A673 (cell line): ENCODE measurements at places on chromosomes 3 and 15. TPM values are rescaled to one million over a fixed set of nuclear protein-coding genes. Genes with fewer than 3 reads are reported as not detected.

DNA sequence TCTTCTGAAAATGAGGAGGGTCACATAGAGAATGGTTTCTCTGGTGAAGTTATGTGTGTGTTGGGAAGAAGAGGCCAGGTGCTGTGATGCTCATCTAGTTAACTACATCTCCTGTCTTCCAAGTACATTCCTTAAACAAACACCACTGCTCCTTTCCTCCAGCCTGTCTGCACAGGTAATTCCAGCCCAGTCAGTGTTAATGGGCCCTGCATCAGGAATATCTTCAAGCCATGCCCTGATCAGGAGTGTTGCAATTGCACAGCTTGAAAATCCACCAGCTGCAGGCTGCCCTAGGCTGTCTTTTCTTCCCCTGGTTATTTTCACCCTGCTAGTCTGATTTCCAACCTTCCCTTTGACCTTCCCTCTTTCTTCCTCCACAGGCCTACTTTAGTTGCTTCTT lies 41.9 kb upstream of the LMOD3 start:
- no peaks in the 10 kb centered on the region for H3K36me3 ChIP-seq
- DNase-seq: no peak
- no peaks in the 10 kb centered on the region for H3K4me1 ChIP-seq
- H3K4me3 ChIP-seq: no peak overlapping the region
- H3K27ac ChIP-seq: no peak overlapping the region

GRCh38 chr15:47674586-47675232 lies 42.6 kb upstream of the SEMA6D start:
- peaks cover 21% of the 10 kb centered on the region for H3K4me1 ChIP-seq
- no peaks in the 10 kb centered on the region for H3K36me3 ChIP-seq
- H3K27ac ChIP-seq: no peak overlapping the region
- DNase-seq: no peak
- H3K27me3 ChIP-seq: no peaks in the 10 kb centered on the region
- H3K4me3 ChIP-seq: no peak overlapping the region

DNA sequence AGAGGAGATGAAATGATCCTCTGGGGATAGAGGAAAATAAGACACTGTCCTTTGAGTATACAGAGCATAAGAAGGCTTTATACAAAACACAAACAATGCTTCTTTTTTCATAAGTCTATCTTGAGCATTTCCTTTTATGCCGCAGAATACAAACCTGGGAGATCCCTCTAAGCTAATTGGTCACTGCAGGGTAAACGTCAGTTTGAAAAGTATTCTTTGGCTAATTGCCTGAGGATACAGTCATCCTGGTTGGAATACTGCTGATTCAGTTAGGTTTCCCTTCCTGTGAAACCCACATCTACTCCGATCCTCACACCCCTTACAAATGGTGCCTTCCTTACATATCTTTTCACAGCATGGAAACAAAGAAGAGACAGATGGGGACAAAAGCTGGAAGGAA lies 10.6 kb downstream of the WNT5A start:
- H3K36me3 ChIP-seq: peaks cover 8% of the 10 kb centered on the region
- no peak for DNase-seq

DNA sequence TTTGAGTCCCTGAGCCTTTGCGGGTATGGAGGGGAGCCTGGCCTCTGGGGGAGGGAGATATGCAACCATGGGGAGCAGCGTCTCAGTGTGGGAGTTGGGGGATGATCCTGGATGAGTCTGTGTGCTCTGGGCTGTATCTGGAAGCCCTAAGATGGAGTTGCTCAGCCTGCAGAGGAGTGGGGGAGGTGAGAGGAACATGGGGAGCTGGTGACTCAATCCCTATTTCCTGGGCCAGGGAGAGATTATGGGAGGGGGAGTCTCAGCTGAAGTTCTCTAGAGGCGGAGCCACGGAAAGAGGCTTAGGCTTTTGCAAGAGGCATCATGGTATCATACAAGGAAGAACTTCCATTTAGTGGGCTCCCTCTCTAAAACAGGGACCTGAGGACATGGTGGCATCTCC lies 59.5 kb upstream of the TMEM115 start:
- H3K27me3 ChIP-seq: no peaks in the 10 kb centered on the region
- no peaks in the 10 kb centered on the region for H3K4me1 ChIP-seq
- peak; percentile 32 for DNase-seq
- H3K27ac ChIP-seq: no peak overlapping the region

DNA sequence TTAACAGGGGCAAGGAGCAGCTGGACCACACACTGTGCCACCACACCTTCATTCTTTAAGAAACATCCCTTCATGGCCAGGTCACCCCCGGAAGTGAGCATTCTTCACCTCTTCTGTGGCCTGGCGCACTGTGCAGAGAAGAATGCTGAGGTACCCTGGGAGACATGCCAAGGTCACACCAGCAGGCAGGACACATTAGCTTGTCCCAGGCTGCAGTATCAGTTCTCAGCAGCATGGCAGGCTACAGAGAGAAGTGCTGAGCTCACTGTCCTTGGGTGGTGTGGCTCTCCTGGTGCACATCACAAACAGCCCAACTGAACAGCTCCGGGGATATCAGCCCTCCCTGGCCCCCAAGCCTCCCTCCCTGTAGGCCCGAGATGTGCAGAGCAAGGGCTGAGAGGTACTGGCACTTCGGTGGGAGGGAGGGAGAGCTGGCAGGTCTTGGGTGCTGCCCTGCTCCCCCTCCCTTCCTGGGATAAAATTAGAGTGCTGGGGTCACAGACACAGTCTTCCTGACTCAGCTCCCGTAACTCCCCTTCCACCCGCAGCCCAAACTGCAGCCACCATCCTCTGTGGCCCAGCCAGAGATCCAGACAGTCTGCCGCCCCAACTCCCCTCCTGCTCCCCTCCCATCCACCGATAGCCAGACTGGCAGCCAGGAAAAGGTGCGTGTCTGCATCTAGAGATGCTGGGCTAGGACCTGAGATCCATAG lies 13.4 kb downstream of the SEMA7A start:
- no peaks in the 10 kb centered on the region for H3K4me1 ChIP-seq
- no peak overlapping the region for H3K27ac ChIP-seq
- H3K27me3 ChIP-seq: no peaks in the 10 kb centered on the region
- DNase-seq: no peak
- H3K36me3 ChIP-seq: no peaks in the 10 kb centered on the region

DNA sequence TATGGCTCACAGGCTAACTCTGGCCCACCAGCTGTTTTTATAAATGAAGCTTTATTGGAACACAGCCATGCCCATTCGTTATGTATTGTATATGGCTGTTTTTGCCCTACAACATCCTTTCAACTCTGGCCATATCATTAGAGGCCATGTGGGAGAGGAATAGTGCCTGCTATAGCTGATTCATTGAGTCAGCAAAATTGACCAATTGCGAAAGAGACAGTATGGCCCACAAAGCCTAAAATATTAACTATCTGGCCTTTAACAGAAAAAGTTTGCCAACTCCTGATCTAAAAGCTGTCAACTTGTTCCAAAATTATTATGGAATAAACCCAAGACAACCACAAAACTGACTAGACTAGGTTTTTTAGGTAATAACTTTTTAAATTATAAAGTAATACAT lies 1.4 kb downstream of the NR1I2 start:
- H3K36me3 ChIP-seq: no peaks in the 10 kb centered on the region
- H3K27me3 ChIP-seq: no peaks in the 10 kb centered on the region
- no peaks in the 10 kb centered on the region for H3K4me1 ChIP-seq
- no peak for DNase-seq
- H3K4me3 ChIP-seq: no peak overlapping the region

DNA sequence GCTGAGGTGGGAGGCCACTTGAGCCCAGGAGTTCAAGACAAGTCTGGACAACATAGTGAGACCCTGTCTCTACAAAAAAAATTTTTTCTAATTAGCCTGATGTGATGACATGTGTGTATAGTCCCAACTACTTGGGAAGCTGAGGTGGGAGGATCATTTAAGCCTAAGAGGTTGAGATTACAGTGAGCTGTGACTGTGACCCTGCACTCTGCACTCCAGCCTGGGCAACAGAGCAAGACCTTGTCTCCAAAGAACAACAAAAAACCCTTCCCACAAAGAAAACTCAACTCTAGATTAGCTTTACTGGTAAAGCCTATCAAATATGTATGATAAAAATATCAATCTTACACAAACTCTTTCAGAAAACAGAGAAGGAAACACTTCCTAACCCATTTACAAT lies 68.5 kb downstream of the ZNF148 start:
- H3K27me3 ChIP-seq: no peaks in the 10 kb centered on the region
- DNase-seq: no peak
- no peak overlapping the region for H3K4me3 ChIP-seq
- no peaks in the 10 kb centered on the region for H3K4me1 ChIP-seq
- no peak overlapping the region for H3K27ac ChIP-seq

GRCh38 chr3:109072194-109072593 lies 45.7 kb downstream of the MORC1 start:
- no peaks in the 10 kb centered on the region for H3K27me3 ChIP-seq
- no peak overlapping the region for H3K27ac ChIP-seq
- no peak overlapping the region for H3K4me3 ChIP-seq
- no peaks in the 10 kb centered on the region for H3K36me3 ChIP-seq

- H3K4me1 ChIP-seq: peaks cover 11% of the 10 kb centered on the region
- H3K36me3 ChIP-seq: no peaks in the 10 kb centered on the region
- no peaks in the 10 kb centered on the region for H3K27me3 ChIP-seq
- no peak overlapping the region for H3K4me3 ChIP-seq
- H3K27ac ChIP-seq: no peak overlapping the region
Observed at GRCh38 chr15:65052956-65053355, 7.8 kb downstream of the SLC51B start.

DNA sequence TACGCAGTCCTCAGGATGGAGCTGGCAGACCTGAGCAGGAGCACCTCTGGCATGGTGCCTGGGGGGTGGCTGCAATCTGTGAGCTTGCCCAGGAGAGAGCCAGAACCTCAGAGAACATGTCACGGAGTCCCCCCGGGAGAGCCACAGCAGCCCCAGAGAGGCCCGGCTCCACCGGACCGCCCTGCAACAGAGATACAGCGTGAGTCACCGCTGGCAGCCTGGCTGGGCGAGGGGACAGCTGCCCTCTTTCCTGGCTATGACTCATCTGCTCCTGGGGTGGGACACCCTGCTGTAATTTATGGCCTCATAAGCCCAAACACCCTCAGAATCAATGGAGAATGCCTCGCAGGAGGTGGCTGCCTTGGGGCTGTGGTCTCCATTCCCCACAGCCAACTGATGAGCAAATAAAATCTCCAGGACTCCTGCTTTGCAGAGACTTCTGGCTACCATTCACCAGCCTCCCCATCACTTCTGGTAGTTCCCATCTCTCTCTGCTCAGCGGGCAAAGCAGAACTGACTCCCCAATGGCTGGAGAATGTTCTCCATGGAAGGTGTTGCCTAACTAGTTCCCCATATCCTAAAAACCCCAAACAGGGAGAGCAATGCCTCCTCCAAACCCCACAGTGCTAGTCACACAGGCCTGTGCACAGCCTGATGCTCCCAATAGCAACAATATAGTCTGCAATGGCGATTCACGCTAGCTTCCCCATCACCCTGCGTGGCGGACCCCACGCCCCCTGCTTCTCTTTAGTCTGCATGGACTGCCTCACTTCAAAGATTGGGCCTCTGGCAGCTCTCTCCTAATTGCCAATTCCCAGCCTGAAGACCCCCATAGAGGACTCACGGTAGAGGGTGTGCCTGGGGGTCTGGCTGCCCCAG lies 21.6 kb downstream of the ACSBG1 start:
- DNase-seq: peak; percentile 81
- no peaks in the 10 kb centered on the region for H3K36me3 ChIP-seq
- H3K27ac ChIP-seq: no peak overlapping the region
- H3K27me3 ChIP-seq: no peaks in the 10 kb centered on the region

DNA sequence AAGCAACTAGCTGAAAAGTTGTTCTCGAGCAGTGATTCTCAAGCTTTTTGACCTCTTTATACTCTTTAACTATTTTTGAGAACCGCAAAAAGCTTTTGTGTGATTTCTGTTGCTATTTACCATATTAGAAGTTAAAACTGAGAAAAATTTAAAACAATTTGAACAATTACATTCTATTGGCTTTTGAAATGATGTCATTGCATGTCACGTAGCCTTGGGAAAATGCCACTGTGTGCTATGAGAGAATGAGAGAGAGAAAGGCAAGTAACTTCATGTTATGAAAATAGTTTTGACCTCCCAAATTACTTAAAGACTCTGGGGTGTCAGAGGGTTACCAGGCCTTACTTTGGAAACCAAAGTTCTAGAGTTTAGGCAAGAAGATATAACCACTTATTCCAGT lies 8.0 kb downstream of the USP13 start:
- H3K4me1 ChIP-seq: peaks cover 17% of the 10 kb centered on the region
- no peaks in the 10 kb centered on the region for H3K36me3 ChIP-seq
- no peak overlapping the region for H3K4me3 ChIP-seq
- no peak for DNase-seq

- no peak for DNase-seq
- H3K4me3 ChIP-seq: no peak overlapping the region
- peaks cover 77% of the 10 kb centered on the region for H3K27me3 ChIP-seq
- no peak overlapping the region for H3K27ac ChIP-seq
- no peaks in the 10 kb centered on the region for H3K36me3 ChIP-seq
Observed at GRCh38 chr15:67820992-67821783, 4.1 kb upstream of the SKOR1 start.

DNA sequence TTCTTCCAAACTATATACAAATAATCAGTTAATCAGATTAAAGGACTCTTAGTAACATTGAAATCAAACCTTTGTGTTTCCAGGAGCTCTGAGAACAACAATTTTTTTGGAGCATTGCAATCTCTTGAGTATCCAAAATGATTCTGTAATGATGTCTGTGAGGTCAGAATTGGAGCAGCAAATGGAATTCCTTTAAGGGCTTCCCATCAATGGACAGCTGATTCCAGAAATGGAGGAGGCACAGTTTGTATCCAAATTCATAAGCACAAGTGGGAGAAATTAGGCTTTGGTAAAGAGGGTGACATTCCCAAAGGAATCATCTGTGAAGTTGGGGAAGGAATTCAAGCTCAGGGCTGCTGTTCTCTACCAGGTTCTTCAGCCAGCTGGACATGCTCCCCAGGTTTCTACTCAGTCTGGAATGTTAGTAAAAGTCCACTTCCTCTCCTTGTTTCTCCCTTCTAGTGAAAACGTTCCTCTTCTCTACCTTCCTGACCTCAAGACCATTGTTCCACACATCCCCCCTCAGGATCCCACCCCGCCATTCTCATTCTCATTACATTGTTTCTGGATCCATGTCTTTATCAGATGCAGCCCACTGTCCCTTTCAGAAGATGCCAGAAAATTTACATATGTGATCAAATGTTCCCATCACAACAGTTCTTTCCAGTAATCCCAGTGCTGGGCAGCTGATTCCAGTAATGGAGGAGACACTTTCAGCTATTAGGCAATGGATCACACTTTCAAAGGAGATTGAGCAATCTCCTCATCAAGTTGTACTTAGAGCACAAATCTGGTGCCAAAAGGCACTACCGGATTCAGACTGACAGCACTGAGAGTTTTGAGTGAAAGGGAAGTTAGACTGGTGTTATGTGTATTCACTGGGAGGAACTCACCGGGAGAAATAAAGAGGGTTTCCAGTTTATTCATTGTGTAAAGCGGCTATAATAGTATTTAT lies 391.3 kb upstream of the TPRG1 start:
- no peaks in the 10 kb centered on the region for H3K4me1 ChIP-seq
- H3K27me3 ChIP-seq: no peaks in the 10 kb centered on the region
- no peak for DNase-seq
- no peak overlapping the region for H3K4me3 ChIP-seq
- H3K36me3 ChIP-seq: no peaks in the 10 kb centered on the region

GRCh38 chr3:158443632-158444031 lies 127.4 kb upstream of the MLF1 start:
- H3K36me3 ChIP-seq: no peaks in the 10 kb centered on the region
- H3K27ac ChIP-seq: no peak overlapping the region
- H3K4me1 ChIP-seq: no peaks in the 10 kb centered on the region
- no peaks in the 10 kb centered on the region for H3K27me3 ChIP-seq

The SHC4 gene
- 0.57 and 0.73 TPM in 2 replicates for total RNA-seq

The LINGO1 gene
- total RNA-seq: 93.7 and 111 TPM in 2 replicates

The CCDC66 gene
- 15.6 and 16.6 TPM in 2 replicates for total RNA-seq

The GNB4 gene
- total RNA-seq: 75.2 and 83.3 TPM in 2 replicates

The BOC gene
- total RNA-seq: 1.2 and 1.7 TPM in 2 replicates

The ACTC1 gene
- not detected in 2 replicates for total RNA-seq

The SLC9C1 gene
- total RNA-seq: not detected in 2 replicates

The CCR4 gene
- not detected in 2 replicates for total RNA-seq

The FBXO40 gene
- total RNA-seq: not detected in 2 replicates

The TMEM158 gene
- 6.1 and 7.2 TPM in 2 replicates for total RNA-seq
